Hypothalamus (tissue), 51 donors: ENCODE measurements at places on chromosomes 1 and 21.

DNA sequence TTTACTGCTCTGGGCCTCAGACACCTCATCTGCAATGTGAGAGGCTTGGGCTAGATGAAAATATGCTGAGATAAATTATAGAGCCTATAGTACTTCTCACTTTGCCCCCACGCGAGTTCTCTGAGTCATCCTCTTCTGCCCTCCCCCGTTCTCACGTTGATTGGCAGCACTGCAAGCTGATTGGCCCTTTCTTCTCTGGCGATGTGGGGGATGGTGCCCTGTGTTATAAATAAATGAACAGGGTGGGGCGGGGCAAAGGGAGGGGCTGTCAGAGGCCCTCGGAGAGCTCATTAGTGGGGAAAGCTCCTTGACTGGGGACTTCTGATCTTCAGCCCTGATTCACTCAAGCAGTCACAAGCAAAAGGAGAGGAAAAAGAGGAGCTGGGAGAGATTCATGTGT, 64.3 kb upstream of the ZC3H12A start:
- DNase-seq, result no peak

- no peak for DNase-seq
Measured at GRCh38 chr1:203439131-203439730, 36.4 kb upstream of the PRELP start.

DNA sequence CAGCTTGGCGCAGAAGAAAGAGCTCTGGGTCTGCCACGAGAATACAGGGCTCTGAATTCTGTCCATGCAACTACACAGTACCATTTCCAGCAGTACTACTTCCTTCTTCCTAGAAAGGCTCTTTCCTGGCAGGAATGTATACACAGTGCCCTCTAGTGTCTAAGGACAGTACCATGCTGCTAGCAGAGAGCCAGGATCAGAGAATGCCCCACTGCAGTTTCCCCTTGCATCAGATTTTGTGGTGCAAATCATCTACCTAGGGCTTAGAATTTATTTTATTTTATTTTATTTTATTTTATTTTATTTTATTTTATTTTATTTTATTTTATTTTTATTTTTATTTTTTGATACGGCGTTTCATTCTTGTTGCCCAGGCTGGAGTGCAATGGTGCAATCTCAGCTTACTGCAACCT, 50.8 kb downstream of the PAX7 start:
- no peak for DNase-seq

DNA sequence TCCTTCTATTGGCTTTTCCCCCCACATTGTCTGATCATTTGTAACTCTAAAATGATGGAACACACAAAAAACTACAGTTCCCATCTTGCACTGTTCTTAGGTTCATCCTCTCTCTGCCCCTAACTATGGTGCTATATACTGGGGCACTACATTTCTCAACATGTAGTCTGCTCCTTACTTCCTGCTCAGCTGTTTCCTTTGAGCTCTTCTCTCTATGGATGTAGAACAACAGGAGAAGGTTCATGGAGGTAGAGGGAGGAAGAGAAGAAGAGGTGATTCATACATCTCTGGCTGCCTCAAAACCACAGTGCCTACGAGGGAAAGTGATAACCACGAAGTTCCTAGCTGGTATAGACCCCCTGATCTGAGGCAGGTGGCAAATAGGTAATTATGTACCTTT, 7.0 kb upstream of the C1orf146 start:
- no peak for DNase-seq

- DNase-seq, result no peak
Measured at GRCh38 chr1:165726169-165726568, 27.8 kb upstream of the ALDH9A1 start.

DNA sequence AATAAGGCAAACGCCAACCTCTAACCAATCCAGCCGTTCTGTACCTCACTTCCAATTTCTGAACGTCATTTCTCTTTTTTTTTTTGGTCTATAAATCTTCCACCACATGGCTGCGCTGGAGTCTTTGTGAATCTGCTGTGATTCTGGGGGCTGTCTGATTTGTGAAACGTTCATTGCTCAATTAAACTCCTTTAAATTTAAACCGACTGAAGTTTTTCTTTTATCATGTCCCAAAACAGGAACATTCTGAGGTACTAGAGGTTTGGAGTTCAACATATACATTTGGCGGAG, 65.5 kb upstream of the BACH1 start:
- DNase-seq, result no peak

- DNase-seq, result no peak
Measured at GRCh38 chr1:198360208-198360729, 180.2 kb downstream of the ATP6V1G3 start.

DNA sequence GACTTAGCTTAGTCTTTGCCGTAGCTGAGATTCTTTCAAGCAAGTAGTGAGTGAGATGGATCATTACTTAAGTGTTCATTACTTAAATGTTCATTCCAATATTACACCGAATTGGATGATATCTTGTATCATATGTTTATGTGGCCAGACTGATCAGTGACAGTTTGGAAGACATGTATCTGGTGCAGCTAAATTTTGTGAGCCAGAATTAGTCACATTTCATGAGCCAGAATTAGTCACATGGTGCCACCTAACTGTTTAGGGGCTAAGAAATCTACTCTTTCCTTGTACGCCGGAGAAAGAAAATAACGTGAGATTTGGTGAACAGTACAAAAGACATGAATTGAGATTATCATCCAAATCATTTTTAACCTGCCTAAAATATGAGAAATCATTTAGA, 355.6 kb downstream of the USP25 start:
- no peak for DNase-seq

DNA sequence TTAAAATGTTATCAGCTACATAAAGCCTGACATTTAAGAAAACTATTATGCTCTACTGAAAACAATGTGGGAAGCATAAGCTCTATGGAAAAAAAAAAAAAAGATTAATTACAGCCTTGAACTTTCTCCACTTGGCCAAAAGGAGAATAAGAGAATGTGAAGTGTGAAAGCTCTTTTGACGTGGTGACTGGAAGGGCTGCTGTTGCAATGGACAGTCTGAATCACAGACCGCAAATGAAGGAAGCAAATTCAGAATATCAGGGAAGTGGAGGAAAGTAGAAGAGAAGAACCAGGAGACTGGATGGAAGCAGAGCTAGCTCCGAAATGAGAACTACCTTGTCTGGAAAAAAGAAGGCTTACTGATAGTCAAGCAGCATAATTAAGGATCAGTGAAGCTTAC, 106.8 kb downstream of the AK5 start:
- no peak for DNase-seq

DNA sequence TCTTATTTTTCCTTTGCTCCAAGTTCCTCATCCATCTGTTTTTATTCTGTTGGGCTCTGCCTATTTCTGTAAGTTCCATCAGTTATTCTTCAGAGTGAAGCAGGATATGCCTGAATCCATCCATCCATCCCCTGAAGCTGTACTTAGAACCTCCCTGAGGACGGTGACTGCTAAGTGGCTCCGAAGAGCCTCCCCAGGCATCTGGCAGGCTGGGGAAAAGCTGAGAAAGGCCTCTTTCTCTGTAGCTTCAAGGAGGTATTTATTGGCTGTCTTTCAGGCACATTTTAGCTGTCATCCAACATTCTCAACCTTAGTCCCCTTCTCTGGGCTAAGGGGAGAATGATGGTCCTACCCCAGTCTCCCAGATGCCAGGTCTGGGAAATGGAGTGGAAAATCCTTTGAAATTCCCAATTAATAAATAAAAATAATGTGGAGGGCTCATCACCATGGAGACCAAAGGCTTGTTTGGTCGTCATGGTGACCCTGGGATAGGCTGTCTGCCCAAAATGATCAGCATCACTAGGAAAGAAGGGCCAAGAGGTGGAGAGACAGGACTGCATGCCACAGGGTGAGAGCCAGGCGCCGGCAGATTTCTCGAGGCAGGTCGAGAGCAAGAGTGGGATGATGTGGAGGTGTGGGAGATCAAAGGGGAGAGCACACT, 82.0 kb downstream of the UBIAD1 start:
- DNase-seq, result no peak

DNA sequence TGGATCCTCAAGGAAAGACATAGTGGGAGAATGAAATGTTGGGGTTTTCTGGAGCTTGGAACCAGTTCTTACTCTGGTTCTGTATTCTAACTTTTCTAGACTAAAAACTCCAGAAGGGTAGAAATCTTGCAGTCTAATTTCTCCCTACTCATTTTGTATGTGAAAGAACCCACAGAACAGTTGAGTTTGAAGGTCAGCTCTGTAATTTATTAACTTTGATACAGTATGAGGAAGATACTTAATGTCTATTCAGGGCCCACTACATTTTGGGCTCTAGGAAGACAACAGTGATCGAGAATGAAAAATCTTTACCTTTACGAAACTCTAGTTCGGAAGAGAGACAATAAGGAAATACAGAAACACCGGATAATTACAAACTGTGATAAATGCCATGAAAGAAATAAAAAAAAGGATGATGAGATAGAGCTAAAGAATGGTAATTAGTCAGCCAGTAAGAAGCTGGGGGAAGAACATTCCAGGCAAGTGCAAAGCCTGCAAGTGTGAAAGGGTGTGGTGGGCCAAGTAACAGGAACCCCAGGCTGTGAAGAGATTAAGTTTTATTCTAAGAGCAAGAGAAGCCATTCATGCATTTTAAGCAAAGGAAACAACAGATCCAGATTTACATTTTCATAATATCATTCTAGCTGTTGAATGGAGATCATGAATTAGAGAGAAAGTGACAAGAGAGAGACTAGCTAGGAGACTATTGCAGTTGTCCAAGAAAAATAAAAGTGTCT, 159.9 kb upstream of the HMCN1 start:
- DNase-seq, result no peak

DNA sequence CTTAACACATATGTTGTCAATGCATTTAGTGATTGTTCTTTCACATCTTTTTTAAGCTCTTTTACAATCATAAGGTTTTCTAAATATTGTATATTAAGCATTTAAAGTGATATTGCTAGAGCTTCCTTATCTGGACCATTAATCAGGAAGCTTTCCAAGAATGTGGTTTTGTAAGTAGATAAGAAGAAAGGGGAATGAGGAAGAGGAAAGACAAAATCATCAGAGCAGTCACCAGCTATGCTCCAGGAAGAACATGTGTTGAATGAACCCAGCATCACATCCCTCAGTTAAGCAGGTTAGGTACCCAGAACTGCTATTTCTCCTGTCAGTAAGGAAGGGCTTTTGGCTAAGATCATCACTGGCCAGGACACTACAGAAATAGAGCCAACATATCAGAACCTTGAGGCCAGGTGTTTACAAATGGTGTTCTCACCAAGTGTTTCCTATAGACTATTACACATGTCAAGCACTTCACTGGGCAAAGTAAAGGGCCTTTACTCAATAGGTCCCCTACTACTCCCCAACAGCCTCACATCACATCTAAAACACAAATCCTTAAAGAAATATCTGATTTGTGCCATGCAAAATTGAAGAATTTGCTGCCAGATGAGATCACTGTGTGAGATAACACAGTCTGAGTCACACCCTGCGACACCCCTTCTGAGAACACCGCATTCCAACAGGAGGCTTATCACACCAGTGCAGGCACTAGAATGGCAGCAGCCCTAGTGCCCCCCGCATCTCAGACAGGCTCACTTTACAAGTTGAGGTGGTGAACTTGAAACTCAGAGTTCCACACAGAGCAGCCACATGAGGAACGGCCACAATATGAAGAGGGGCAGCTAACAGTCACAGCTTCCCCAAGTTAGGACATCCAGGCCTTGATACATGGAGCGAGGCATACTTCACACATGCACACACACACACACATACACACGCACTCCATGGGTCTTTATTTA, 1.8 kb upstream of the SPRR2A start:
- no peak for DNase-seq

- no peak for DNase-seq
Measured at GRCh38 chr1:156508955-156509234, 8.3 kb upstream of the MEF2D start.

GRCh38 chr21:36035381-36035791, 24.9 kb downstream of the SETD4 start:
- DNase-seq, result no peak

GRCh38 chr1:34379911-34380310, 203.2 kb downstream of the C1orf94 start:
- DNase-seq, result no peak

GRCh38 chr1:161198897-161199431, at the start of gene ADAMTS4:
Gene ADAMTS4, minus strand, starts transcription at chr1:161199054. Its CDS starts 427 bp downstream, at chr1:161198627.
- no peak for DNase-seq

GRCh38 chr1:210117198-210117597, 115.4 kb upstream of the SERTAD4 start:
- DNase-seq, result no peak

- no peak for DNase-seq
Measured at GRCh38 chr1:91057784-91058183, 35.9 kb upstream of the ZNF644 start.

- DNase-seq, result no peak
Measured at GRCh38 chr1:241081473-241081872, 275.5 kb downstream of the RGS7 start.

GRCh38 chr1:229300099-229300757, 29.3 kb downstream of the RAB4A start:
- no peak for DNase-seq

- no peak for DNase-seq
Measured at GRCh38 chr1:162310337-162310736, 66.3 kb downstream of the SPATA46 start.

DNA sequence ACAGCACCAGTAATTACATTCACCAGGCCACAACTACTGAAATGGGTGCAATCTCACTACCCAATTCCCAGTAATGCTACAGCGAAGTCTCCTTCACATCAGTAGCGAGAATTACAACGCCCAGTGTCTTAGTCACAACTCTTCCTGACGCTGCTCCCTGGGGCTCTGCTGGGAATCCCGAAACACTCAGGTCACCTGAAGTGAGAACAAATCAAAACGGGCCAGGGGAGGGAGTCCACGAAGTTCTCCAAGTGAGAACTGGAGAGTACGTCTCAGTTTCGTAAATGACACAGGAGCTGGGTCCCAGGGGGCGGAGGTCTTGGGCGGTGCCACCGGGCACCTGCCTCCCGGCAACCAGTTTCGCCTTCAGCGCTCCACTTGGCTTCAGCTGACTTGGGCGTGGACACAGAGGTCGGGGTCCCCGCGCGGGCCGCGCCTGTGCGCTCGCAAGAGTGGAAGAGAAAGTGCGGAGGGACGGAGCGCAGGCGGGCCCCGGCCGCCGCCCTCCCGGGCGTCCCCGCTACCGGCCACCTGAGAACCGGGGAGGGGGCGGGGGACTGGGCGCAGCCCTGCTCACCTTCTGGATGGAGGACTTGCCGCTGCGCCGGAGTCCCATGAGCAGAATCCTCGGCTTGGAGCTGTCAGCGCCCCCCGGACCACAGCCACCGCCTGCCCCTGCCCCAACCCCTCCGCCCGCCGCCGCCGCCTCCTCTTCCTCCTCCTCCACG, 575 bp downstream of the RRAGC start:
- no peak for DNase-seq

GRCh38 chr21:26686278-26686677, 113.2 kb upstream of the CYYR1 start:
- no peak for DNase-seq

DNA sequence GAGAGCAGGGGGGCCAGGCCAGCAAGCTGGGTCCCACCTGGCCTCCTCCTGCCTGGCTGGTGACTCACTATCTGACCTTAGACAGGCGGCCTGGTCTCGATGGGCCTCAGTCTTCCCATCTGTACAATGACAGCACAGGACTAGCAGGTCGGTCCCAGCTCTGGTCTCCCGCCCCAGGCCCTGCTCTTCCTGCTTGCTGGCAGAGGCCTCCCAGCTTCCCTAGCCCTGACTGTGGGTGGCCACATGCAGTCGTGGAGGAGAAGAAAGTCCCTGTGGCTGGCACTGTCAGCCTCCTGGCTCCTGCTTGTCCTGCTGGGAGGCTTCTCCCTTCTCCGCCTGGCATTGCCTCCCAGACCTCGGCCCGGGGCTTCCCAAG, 817 bp downstream of the EXTL1 start:
- DNase-seq, result no peak
